NK-92 treated with Interleukin-12 subunit alpha and Interleukin-12 subunit beta, amount 100 ng/mL, for 24 hours (cell line): ENCODE measurements at places on chromosomes 13 and 19.

DNA sequence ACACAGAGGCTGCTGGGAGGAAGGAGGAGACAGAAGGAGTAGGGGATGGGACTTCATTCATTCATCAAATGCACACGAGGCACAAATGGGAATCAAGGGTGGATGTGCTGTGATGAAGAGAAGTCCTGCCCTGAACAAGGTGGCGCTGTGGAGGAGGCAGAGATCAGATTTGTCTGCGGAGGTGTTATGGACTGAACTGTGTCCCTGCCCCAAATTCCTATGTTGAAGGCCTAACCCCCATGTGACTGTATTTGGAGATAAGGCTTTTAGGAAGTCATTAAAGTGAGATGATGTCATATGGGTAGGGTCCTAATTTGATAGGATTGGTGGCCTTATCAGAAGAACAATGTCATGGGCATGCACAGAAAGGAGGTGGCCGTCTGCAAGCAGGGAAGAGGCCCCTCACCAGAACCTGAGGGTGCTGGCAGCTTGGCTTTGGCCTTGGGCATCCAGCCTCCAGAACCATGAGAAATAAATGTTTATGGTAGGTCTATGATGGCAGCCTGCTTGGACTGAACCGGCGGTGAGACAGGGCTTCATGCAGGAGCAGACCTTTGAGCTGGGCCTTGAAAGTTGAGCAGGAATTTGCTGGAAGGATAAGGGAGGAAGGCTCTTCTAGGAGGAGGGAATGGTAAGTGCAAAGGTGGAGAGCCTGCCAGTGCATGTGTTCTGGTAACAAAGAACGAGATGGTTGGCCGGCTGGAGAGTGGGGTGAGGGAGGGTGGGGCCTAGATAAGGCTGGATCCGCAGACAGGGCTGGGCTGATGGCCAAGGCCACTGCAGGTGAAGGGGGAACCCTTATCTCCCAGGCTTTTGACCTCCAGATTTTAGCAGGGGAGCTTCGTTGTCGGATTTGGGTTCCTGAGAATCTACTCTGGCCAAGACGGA is 2.7 kb upstream of the CEBPA start:
- DNase-seq: no peak

GRCh38 chr19:46917002-46917401 is 56.2 kb downstream of the ARHGAP35 start:
- DNase-seq: no peak

GRCh38 chr13:111468037-111468959 is 147.9 kb downstream of the TEX29 start:
- DNase-seq: no peak

DNA sequence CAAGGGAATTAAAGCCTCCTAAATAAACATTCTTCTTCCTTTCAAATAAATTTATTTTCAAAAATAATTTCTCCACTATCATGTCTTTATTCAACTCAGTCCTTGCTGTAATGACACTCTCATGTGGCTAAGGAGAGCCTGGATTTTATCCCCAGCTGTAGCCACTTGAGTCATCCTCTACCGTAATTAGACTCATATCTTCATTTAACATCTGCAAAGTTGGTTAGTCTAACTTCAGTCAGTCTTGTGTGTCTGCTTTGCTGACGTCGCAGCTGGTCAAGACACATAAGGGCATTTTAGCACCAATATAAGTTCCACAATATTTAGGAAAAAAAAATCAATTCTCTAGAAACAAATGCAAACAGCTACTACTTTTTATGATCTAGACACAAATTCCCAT is 776.4 kb upstream of the ATXN8OS start:
- no peak for DNase-seq

GRCh38 chr19:37955986-37956385 is 49.0 kb downstream of the SIPA1L3 start:
- no peak for DNase-seq

DNA sequence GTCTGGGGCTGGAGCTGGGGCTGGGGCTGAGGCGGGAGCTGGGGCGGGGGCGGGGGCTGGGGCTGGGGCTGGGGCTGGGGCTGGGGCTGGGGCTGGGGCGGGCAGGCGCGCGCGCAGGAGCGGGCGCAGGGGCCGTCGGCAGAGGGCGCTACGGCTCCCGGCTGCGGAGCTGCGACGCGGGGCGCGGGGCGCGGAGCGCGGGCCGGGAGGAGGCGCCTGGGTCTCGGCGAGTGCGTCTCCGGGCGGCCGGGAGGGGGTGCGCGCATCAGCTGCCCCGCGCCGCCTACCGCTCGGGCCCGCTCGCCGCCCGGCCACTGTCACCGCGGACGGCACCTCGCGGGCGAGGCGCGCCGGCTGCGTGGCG is 422 bp upstream of the MTUS2 start:
- DNase-seq: no peak

DNA sequence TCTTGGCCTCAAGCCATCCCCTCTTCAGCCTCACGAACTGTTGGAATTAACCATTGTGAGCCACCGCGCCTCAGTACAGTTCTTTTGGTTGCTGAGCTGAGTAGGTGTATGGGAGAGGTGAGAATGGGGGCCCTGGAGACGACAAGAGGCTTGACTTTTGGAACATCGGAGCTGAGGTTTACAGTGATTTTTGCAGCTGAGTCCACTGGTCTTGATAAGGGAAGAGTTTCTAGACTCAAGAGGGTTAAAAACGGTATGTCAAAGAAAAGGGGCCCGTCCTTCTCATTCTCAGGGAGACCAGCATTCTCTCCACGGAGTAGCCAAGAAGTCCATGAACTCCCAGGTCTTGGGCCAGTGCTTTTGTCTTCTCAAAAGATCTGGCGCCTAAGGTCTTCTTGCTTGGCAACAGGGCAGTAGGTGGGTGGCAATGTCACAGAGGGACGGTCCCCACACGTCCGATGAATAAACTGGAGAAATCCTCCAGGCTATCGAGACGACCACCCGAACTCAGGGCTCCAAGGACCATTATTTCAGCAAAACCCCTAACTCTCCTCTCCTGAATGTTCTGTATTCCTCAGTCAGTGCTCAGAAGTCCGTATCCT is 6.4 kb upstream of the QTRT1 start:
- DNase-seq: no peak

DNA sequence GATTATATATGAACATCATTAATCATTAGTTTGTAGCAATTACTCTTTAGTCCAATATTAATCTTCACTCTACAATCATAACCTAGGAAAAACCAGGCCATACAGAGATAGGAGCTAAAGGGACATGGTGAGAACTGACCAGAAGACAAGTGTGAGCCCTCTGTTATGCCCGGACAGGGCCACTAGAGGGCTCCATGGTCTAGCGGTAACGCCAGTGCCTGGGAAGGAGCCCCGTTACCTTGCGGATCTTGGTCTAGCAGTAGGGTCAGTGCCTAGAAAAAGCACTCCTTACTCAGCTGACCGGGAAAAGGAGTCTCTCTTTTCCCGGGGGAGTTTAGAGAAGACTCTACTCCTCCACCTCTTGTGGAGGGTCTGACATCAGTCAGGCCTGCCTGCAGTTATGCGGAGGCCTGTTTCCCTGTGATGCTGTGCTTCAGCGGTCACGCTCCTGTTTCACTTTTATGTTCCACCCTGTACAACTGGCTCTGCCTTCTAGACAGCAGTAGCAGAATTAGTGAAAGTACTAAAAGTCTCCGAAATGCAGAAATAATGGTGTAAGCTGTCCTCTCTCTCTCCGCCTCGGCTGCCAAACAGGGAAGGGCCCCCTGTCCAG is 13.8 kb downstream of the OR7D4 start:
- DNase-seq: peak; percentile 34

GRCh38 chr19:13006431-13007281 is 11.4 kb downstream of the NFIX start:
- DNase-seq: no peak

DNA sequence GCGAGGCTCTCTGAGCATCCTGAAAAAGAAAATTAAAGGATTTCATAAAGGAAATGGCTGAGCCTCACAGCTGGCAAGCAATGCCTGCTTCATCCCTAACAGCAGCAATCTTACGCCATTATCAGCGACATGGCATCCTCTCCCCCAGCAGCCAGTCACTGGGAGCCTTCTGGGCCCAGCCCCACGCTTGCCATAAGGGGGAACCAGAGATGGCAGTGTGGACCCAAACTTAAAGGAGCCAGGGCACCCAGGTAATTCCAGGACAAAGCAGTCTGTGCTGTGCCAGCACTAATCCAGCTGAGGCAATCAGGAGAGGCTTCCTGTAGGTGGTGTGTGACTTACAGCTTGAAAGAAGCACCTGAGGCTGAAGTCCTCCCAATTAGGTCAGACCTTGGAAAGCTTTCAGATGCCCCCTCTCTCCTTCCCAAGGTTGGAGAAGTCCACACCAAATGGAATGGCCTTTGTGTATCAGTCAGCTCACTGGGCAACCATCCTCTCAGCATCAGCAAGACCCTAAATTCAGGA is 10.3 kb downstream of the VSTM2B start:
- DNase-seq: no peak

- no peak for DNase-seq
These were observed 65.8 kb upstream of the ADGRE5 start for GRCh38 chr19:14315433-14315832.

DNA sequence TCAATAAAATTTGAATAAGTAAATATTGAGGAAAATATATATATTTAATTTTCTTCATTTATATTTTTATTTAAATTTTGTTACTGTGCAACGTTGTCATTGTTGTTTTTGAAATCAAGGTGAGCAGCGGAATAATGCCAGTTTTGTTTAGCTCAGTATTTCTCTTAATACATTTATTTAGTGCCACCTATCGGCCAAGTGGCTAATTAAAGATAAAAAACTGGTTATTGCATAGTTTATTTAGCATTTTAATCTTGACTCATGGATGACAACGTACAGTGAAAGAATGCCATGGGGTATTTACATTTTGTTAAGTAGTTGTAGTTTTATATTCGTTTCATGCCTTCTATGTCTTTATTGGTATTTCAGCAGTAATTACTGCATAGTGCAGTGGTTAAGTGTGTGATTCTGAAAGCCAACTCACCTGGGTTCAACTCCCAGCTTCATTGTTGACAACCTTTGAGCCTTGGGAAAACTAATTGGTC is 265.9 kb downstream of the MYO16 start:
- DNase-seq: no peak

DNA sequence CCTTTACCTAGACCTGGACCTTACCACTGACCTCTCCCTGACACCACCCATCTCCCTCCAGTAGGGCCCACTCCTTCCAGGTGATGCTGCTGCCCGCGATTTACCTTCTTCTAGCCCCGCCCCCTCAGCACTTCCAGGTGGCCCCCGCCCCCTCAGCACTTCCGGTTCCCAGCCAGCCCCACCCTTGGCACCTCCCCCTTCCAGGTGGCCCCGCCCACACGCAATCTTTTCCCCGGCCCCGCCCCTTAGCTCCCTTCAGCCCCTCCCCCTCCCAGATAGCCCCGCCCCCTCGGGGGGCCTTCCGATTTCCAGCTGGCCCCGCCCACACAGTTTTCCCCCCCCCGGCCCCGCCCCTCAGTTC is 586 bp downstream of the LIG1 start:
- DNase-seq: peak; percentile 87

DNA sequence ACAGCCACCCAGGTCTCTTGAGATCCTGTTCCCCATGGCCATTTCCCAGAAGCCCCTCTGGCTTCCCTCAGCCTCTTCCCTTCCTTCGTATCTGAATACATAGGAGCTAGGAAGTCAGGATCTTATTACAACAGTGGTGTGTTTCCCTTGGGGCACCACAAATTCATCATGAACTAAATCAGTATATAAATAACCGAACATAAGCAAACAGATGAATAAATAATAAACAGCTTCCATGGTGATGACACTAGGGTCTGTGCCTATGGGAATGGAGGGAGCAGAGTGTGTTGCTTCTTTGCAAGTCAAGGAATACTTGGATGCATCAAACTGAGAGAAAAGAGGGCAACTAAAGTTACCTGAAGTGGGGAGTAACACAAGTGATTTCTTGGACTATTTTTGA is 527.6 kb downstream of the LMO7 start:
- DNase-seq: no peak
